ENCODE measurements at places on chromosomes 2 and 18.

DNA sequence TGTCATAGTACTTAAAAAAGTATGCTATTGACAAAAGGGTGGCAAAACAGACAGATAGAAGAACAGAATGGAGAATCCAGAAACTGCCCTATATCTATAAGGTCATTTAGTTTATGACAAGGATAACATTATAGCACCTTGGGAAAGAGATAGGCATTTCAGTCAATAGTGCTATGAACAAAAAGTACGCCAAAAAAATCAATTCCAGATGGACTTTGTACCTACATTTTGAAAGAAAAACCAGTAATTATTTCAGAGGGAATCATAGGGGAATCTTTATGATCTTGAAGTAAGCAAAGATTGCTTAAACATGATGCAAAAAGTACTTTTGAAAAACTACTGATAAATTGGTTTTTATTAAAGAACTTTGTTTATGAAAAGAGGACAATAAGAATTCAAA is 59.9 kb upstream of the SETBP1 start:
- DNase-seq = no peak

GRCh38 chr2:145108959-145109710 is 589.2 kb upstream of the ZEB2 start:
- no peak for DNase-seq

DNA sequence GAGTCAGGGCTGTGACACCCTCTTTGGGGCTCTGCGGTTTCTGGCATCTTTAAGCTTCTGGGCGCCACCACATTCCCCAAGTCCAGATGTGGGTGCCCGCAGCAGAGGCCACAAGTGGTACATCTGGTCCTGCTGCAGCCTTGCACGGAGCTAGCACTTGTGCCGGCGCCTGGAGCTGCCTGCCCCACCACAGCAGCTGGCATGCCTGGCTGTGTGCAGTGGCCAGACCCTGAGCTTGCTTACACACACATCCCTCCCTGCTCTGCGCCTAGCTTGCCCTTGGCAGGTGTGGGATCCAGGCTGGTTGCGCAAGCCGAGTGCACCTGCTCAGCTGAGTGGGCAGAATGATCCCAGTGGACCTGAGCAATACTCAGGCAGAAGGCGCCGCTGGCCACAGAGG is 27.3 kb downstream of the SLC4A10 start:
- DNase-seq = peak; percentile 74

DNA sequence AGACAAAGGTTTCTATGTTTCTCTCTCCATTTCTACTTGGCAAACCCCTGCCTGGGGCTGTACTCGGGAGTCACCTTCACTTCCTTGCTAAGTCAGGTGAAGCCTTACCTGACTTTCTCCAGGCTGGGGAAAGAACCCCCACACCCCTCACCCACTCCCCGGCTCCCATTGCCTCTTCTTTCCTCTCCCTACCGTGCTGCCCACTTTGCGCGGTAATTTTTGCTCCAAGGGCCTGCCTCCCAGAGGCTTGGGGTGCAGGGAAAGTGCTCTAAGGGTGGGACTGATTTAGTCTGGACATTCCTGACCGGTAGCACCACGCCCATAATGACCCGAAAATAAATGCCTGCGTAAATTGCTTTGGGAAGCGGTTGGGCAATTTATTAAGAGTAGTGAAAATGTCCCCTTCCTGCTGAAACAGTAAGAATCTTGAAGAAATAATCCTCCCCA is 49.1 kb upstream of the ATP6V1B1 start:
- peak; percentile 30 for DNase-seq

- DNase-seq = no peak
Observed at GRCh38 chr2:106161938-106162820, 31.9 kb downstream of the UXS1 start.

DNA sequence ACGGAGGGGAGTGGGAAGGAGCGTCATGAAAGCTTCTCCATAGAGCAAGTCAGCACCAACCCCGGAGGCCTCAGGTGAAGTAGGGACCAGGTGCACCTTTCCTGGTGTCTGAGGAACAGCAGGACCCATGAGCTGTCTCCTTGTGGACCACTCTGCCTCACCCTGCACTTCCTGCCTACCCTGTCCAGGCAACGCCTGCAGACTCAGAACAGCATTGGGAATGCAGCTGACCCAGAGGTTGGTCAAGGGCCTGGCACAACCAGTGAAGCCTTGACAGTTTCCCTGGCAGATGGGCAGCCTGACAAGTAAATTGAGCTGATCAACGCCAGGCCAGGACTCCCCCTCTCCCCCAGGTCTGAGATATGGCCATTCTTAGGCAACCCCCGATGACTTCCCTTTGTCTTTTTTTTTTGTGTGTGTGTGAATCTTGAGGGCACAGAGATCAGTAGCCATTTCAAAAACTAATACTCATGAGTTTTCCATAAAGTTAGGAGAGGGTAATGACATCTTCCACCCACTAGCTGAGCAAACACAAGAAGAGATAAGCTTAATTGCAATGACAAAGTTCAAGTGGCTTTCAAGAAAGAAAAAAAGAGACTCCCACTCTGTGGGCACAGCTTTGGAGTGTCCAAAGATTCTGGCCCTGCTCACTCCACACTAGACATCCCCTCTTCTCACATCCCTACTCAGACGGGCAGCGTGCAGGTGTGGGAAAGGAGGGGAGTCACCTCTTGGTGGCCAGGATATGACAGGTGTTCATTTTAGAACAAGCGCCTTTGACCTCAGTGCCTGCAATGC is 3.5 kb upstream of the FABP1 start:
- DNase-seq = no peak

GRCh38 chr2:207319316-207319715 is 153.6 kb upstream of the KLF7 start:
- no peak for DNase-seq

- DNase-seq = peak; percentile 45
Observed at GRCh38 chr2:8546612-8547283, 135.1 kb upstream of the ID2 start.

DNA sequence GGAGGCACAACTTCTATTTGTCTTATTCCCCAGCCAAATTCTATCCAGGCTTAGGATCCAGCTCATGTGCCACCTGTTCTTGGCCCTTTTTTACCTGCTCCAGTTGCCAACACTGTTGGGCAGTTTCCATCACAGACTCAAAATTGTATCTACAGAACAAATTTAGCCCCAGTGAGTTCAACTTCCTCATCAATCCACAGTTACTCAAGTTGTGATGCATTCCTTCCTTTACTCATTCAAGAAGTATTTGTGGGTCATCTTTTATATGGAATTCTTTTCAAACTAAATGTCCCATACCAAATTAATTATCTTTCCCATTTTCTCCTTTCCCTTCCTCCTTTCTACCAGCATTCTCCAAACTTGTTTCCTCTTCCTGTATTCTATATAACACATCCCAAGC is 12.7 kb upstream of the DDX18 start:
- no peak for DNase-seq
